ENCODE measurements at places on chromosomes 11 and 22. TPM values are rescaled to one million over a fixed set of nuclear protein-coding genes. Genes with fewer than 3 reads are reported as not detected.

Gene TMEM135
- 18.1 TPM for total RNA-seq

Gene LARGE1
- 152 TPM for total RNA-seq

Gene C1QTNF5
- 17.5 TPM for total RNA-seq

Gene MICAL2
- total RNA-seq, result 42.0 TPM

Gene KCNJ1
- total RNA-seq, result not detected

All from Right ventricle myocardium inferior (tissue), 1 donor.